NCI-H2029 (cell line): ENCODE measurements at places on chromosomes 4 and X.

DNA sequence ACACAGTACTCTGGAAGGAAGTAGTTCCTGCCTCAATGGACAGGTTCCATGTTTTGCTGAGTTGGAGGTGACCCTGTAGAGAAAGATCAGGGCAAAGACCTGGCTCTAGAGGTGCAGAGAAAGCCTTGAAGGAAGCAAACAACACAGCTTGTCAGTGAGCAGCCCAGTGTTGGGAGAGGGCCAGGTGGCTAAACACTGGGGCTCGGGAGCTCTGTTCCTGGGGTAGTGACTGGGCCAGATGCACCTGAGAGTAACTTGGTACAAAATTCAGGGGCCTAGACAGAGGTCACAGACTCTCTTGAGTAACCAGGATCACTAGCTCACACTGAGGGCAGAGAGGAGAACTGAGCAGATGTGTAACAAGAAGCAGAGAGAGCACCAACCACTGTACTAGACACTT, 138.4 kb upstream of the NALF2 start:
- no peak for DNase-seq

- no peak for DNase-seq
These were observed at the start of gene BMX for GRCh38 chrX:15500497-15500966. TSS of gene BMX (plus strand) at chrX:15500807. CDS start at chrX:15508354, 7,547 bp downstream.

DNA sequence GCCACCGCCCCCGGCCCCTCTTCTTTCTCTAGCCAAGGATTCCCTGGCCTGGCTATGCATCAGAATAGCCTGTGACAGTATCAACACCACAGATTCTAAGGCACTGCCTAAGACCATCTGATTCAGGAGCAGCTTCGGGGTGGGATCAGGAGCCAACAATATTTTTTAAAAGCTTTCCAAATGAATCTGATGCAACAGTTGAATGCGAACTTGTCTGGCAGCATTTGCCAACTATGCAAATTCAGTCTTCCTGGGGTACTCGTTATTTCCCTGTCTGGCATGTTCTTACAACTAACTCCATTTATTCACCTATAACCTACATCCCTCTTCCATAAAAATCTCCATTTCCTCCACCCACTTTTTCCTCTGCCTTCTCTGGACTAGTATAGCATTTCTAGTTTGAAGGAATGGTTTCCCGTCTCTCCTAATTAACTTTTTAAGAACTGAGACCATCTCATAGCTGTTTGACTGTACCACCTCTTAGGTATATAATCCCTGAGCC, 36.2 kb upstream of the UGDH start:
- DNase-seq: no peak

- DNase-seq: no peak
These were observed 98.2 kb downstream of the FRYL start for GRCh38 chr4:48681856-48682255.

GRCh38 chrX:2664502-2664901, 26.6 kb upstream of the CD99 start:
- no peak for DNase-seq

- DNase-seq: no peak
These were observed 7.7 kb downstream of the ENOX2 start for GRCh38 chrX:130895299-130895698.

GRCh38 chrX:106932960-106933537, 12.8 kb downstream of the CLDN2 start:
- no peak for DNase-seq

- no peak for DNase-seq
These were observed 603 bp downstream of the MAD2L1 start for GRCh38 chr4:120065974-120066516.

- no peak for DNase-seq
These were observed 570 bp upstream of the RNF128 start for GRCh38 chrX:106725931-106726330.
